ENCODE measurements at places on chromosomes 3 and 15.

DNA sequence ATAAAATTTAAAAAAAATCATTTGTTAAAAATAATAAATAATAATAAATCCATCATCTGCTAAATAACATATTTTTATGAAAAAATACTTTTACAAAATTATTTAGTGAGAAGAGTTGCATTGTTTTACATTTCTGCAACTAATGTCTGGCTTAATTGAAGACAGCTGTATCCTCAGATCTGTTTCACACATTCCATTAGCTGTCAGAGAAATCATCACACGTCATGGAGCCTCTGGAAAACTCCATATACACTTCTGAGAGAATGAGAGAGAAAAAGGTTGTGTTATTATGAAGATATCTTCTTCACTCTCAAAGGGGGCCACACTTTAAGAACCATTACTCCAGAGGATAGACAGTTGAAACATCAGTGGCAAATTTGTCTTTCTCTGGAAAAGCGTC, 40.8 kb downstream of the CMSS1 start:
- no peak for DNase-seq

DNA sequence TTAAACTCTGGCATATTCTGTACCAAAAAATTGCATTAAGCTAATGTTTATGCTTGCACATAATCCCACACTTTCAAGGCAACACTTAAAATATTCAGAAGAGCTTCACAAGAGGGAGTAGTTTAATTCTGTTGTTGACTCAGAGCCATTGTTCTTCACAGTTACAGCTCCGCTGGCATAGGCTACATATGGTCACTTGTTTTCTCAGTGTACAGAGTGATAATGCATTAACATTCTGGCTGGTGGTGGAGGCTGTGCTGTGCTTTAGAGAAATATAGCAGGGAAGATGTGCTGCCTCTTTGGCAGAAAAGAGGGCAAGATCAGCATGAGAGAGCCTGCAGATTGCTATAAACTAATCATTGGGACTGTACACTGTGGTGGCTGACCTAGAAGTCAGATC, 13.3 kb downstream of the NLGN1 start:
- DNase-seq: no peak

DNA sequence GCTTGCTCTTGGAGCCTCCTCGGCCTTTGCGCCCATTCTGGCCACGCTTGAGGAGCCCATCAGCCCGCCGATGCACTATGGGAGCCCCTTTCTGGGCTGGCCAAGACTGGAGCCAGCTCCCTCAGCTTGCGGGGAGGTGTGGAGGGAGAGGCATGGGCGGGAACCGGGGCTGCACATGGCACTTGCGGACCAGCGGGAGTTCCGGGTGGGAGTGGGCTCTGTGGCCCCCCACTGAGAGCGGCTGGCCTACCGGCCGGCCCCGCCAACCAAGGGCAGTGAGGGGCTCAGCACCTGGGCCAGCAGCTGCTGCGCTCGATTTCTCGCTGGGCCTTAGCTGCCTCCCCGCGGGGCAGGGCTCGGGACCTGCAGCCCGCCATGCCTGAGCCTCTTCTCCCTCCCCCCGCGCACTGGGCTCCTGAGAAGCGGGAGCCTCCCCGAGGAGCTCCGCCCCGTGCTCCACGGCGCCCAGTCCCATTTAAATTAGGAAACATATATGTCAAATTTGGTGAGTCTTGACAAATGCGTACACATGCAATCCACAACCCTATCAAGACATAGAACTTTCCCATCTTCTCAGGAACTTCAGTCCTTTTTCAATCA, 97.6 kb upstream of the CNTN3 start:
- DNase-seq: no peak

DNA sequence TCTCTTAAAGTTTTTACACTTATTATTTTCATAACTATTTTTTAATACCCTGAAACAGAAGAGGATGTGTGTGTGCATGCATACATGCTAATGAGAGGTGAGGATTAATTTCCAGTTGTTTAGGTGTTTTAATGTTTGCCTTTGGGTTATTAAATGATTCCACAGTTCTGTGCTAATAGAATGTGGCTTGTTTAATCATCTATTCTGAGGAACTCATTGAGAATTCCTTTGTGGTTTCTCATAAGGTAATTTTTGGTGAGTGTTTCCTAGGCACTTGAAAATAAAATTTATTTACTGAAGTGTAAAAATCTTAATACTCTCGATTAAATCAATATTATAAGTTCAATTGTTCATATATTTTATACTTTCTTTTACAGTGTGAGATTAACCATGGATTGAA, 38.0 kb downstream of the STAC start:
- no peak for DNase-seq

GRCh38 chr15:65695081-65695480, 73.3 kb downstream of the SLC24A1 start:
- no peak for DNase-seq

- no peak for DNase-seq
Measured at GRCh38 chr3:156483961-156484787, 70.7 kb downstream of the SSR3 start.

DNA sequence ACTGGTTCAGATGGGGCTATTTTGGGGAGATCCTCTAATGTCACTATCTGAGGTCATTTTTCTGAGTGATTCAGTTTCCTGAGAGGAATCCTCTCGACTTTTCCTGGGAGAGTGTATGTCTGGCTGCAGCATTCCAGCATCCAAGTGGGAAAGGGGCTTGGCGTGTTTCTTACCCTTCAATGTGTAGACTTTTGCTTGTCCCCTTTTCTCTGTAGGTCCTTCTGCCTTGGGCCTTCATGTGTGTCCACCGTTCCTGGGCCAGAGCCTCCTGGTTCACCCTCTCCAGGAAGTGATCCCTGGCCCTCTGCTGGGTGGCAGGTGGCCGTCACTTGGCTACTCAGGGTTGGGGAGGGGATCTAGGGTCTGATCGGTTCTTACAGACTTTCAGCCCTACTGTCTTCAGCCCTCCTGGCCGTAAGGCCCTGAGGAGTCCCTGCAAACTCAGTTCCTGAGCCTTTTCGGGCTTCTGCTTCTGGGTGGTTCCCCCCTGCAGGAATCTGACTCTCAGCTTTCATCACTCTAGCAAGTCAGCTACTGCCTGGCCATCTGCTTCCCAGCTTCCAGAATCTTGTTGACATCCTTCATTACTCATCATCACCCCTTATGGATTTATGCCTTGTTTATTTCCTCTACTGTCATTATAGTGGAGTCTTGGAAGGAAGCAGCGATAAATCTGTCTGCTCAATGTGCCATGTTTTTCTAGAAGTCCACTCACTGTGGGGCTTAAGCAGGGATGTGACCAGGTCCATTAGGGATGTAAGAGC, 36.5 kb downstream of the GOLGA6L10 start:
- DNase-seq: no peak

DNA sequence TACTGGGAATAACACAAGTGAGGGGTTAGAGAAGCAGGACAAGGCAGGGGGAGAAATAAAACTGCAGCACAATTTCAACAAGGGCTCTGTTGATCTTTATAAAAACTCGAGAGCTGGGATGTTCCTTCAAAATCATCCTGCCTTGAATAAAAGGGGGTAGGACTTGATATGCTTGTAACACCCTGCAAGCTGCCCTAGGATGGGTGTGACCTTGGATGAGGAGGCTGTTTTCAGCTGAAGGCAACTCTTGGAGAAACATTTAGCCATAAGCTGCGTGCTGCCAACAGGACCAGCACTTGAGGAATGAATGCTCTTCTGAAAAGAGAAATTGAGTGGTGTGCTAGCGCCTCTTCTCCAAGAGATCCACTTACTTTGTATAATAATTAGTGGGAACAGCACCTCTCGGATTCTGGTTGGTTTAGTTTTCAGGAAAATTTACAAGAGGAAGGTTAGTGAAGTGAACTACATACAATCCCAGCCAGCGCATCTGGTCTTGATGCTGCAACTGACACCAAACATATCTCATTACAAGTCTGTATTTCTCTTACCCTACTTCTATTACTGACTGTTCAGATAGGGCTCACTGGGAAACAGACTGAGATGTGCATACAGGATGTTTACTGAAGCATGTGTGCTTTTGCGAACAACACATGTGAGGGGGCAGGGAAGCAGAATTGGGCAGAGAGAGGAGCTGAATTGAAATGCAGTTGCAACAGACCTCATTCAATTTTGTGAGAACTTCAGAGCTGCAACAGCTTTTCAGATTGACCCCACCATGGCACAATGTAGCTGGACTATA, 643.0 kb upstream of the GOLIM4 start:
- no peak for DNase-seq

- no peak for DNase-seq
Measured at GRCh38 chr3:12370758-12371157, 81.9 kb downstream of the PPARG start.

DNA sequence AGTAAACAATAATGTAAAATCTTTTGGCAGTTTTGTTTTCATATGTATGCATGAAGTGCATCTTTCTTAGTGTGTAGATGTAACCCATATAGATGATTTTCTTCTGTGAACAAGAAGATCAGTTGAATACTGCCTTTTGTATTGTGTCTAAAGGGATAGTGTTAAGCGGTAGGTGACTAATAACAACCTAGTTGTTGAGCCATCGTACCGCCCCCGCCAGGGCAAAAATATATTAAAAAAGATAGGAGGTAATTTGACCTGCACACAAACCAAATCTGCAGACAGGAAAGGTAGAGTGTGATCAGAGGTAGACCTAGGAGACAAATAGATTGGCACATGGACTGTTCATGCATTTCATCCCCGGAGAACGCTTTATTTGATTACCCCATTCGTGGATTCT, 3.3 kb upstream of the GMNC start:
- DNase-seq: no peak

- DNase-seq: no peak
Measured at GRCh38 chr15:62779899-62780298, 262.6 kb upstream of the TPM1 start.

DNA sequence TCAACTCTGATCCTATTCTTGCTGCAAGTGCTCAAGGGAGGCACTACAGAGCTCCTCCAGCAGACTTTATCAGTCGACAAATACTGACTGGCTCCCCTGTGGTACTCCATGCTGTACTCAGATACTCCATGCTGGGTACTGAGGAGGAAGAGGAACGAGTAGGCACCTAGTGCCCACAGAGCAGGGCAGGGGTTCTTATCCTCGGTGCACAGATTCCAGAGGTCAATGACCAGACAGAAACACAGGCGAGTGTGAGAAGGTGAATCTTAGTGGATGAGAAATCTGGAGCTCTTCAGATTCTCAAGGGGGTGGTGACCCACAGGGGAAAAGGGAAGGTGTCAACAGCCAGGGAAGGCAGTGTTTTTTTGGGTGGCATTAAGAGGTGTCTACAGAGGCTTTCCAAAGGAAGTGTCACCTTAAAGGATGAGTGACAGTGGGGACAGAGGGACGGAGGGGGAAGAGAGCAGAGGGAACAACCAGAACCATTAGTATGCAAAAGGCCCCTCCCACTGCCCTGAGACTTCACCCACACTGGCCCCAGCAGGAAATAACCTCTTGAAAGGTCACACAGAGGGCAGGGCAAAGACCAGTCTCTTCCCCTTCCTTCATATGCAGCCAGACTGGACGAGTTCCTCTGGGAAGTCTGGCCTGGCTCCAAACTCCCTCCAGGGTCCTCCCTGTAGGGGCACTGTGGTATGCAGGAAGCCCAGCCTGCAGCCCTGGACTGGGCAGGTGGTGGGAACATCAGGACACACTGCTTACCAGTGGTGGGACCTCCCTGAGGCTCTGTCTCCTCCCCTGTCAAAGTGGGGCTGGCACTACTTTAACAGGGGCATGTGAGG, 27.5 kb downstream of the CCDC12 start:
- DNase-seq: no peak

GRCh38 chr15:52529940-52530339, 1.3 kb upstream of the MYO5A start:
- DNase-seq: no peak

DNA sequence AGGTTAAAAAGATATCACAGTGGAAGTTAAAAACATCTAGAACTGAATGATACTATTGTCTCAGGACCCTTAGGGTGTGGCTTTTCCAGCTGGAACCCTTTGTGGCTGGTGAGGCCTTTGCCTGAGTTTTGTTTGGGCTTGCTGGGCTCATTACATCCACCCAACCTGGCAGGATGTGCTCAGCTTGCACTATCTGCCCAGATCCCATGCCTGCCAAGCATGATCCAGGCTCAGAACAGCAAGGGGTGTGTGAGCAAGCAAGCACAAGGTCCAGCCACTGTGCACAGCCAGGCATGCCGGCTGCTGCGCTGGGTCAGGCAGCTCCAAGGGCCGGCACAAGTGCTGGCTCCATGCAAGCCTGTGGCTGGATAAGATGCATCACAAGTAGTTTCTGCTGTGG, 512.7 kb upstream of the CDIN1 start:
- DNase-seq: no peak

- DNase-seq: no peak
Measured at GRCh38 chr3:145939431-145939830, 221.6 kb downstream of the PLOD2 start.

DNA sequence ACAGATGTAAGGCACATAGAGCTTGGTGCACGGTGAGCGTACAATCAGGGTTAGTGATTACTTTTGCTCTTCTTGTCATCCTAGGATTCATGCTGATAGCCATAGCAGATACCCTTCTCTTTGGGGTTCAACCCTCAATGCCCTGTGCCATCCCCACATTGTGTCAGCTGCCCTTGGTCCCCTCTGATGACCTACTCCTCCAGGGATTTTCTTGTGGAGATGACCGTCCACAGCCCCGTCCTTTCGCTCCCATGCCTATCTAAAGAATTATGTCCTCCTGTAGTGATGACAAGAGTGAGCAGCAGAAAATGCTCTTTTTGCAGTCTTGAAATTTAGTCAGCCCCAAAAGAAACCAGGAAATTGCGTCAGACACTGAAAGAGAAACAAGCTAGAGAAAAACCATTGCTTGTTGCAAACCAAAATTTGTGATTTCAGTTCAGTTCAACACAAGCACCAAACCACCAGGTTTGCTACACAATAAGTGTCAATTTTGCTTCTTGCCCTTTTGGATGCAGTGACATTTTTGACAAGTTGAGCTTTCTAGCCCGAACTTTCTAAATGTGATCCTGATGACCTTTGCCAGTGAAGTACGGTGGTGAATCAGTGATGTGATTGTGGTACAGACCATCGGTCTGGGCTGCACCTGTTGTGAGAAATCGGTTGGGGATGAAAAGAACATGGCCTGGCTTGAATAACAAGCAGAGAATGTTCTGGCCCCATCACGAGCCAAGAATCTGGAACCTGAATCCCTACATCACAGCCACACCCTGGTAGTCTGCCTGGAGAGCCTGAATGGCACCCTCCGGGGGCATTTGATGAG, 41.3 kb downstream of the CMTM7 start:
- no peak for DNase-seq

DNA sequence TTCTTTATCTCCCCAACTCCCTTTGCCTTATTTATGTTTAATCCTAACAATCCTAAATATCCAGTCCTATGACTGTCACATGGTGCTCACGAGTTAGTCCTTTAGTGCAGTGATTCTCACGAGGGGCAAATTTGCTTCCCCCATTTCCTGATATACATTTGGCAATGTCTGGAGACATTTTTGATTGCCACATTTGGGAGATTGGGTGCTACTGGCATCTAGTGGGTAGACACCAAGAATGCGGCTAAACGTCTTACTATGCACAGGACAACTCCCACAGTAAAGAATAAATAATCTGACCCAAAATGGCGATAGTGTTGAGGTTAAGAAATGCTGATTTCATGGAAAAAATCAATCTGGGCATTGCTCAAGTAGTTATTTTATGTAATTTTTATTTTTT, 466.5 kb downstream of the ROBO2 start:
- no peak for DNase-seq

GRCh38 chr3:120763601-120764000, 21.1 kb downstream of the GTF2E1 start:
- DNase-seq: no peak

Measured in activated naive CD4-positive, alpha-beta T cell (primary cell).